H1 (cell line): ENCODE measurements at places on chromosomes 16 and 17. TPM values are rescaled to one million over a fixed set of nuclear protein-coding genes. Genes with fewer than 3 reads are reported as not detected.

GRCh38 chr17:66415366-66416206 is 113.2 kb downstream of the PRKCA start:
- no peak for DNase-seq
- H3K27me3 ChIP-seq: no peaks in the 10 kb centered on the region
- no peak overlapping the region for H3K27ac ChIP-seq
- no peaks in the 10 kb centered on the region for H3K36me3 ChIP-seq
- no peaks in the 10 kb centered on the region; the same call in 1 of the 2 replicates for H3K4me1 ChIP-seq
- H3K4me3 ChIP-seq: no peak overlapping the region

GRCh38 chr17:71361656-71362450 is 759.0 kb upstream of the SOX9 start:
- no peaks in the 10 kb centered on the region for H3K4me1 ChIP-seq
- H3K36me3 ChIP-seq: no peaks in the 10 kb centered on the region
- H3K27ac ChIP-seq: no peak overlapping the region
- no peaks in the 10 kb centered on the region for H3K27me3 ChIP-seq
- no peak for DNase-seq

DNA sequence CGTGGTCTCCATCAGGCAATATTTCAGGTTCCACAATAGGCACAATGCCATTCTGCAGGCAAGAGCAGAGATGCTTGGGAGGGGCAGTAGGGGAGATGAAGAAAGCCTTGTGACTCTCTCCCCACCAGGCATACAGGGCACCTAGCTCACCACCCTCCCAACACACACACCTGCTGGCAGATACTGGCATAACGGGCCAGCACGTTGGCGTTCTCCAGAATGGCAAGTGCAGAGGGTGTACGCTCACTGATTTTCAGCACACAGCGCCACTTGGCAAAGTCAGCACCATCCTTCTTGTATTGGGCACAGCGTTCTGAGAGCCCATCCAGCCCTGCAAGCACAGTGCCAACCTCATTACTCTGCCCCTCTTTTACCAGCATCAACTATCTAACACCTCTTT is 2.2 kb downstream of the ALDOC start:
- no peak overlapping the region for H3K4me3 ChIP-seq
- peaks cover 8% of the 10 kb centered on the region for H3K27me3 ChIP-seq
- DNase-seq: no peak
- H3K27ac ChIP-seq: no peak overlapping the region
- peaks cover 12% of the 10 kb centered on the region for H3K36me3 ChIP-seq
- H3K4me1 ChIP-seq: peaks cover 9% of the 10 kb centered on the region; the same call in 1 of the 2 replicates

GRCh38 chr16:17416461-17417311 is 54.1 kb downstream of the XYLT1 start:
- no peak overlapping the region for H3K27ac ChIP-seq
- no peak overlapping the region for H3K4me3 ChIP-seq
- no peak for DNase-seq
- no peaks in the 10 kb centered on the region for H3K36me3 ChIP-seq
- peaks cover 14% of the 10 kb centered on the region for H3K4me1 ChIP-seq
- H3K27me3 ChIP-seq: no peaks in the 10 kb centered on the region

DNA sequence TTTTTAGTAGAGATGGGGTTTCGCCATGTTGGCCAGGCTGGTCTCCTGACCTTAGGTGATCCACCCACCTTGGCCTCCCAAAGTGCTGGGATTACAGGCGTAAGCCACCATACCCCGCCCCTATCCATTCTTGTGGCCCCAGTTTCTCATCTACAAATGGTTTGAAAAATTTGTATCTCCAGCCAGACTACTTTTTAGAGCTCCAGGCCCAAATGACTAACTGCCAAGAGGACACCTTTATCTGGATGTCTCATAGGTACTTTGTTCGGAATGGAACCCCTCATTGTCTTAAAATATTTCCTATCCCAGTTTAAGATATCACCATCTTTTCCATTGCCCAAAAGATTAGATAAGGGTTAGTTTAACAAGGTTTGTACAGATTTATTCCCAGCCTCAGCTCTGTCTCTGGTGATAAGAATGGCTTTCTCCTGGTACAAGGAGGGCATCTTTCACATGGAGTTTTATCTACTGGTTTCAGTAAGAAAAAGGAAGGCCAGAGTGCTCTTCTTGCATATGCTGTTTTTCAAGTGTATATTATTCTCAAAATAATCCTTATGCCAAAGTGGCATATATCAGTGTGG is 4.9 kb upstream of the CDC27 start:
- no peaks in the 10 kb centered on the region for H3K27me3 ChIP-seq
- H3K27ac ChIP-seq: no peak overlapping the region
- no peaks in the 10 kb centered on the region for H3K36me3 ChIP-seq
- H3K4me1 ChIP-seq: no peaks in the 10 kb centered on the region
- no peak overlapping the region for H3K4me3 ChIP-seq

- H3K27ac ChIP-seq: no peak overlapping the region
- no peaks in the 10 kb centered on the region; the same call in none of the 2 replicates for H3K4me1 ChIP-seq
- DNase-seq: no peak
- H3K4me3 ChIP-seq: no peak overlapping the region
- no peaks in the 10 kb centered on the region for H3K36me3 ChIP-seq
These were observed 14.6 kb downstream of the MAPT start for GRCh38 chr17:45908935-45909334.

DNA sequence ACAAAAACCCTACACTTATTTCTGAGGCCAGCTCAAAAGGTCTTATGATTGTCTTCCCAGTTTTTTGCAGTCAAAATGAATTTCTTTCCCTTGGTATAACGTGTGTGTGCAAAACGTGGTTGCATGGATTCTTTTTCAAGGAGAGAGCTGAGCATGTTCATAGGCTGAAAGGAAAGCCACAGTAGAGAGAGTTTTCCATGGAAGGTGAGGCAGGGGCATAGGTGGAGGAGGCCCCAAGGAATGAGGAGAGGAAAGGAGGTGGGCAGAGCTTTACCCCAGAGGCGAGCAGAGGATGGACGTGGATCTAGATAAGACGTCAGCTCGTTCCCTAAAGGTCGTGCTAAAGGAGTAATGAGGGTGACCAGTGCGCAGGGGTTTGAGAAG is 22.8 kb downstream of the TRPV2 start:
- peak overlapping the region; percentile 43 for H3K4me3 ChIP-seq
- peaks cover 23% of the 10 kb centered on the region for H3K4me1 ChIP-seq
- peak overlapping the region; percentile 93 for H3K27ac ChIP-seq
- H3K36me3 ChIP-seq: peaks cover 38% of the 10 kb centered on the region
- H3K27me3 ChIP-seq: no peaks in the 10 kb centered on the region

- H3K36me3 ChIP-seq: no peaks in the 10 kb centered on the region
- H3K4me1 ChIP-seq: no peaks in the 10 kb centered on the region
- no peak overlapping the region for H3K4me3 ChIP-seq
These were observed 8.8 kb upstream of the MLKL start for GRCh38 chr16:74709441-74709877.

- no peaks in the 10 kb centered on the region for H3K36me3 ChIP-seq
- peaks cover 8% of the 10 kb centered on the region for H3K4me1 ChIP-seq
- H3K27ac ChIP-seq: no peak overlapping the region
These were observed 227.4 kb downstream of the C16orf78 start for GRCh38 chr16:49600976-49601375.

DNA sequence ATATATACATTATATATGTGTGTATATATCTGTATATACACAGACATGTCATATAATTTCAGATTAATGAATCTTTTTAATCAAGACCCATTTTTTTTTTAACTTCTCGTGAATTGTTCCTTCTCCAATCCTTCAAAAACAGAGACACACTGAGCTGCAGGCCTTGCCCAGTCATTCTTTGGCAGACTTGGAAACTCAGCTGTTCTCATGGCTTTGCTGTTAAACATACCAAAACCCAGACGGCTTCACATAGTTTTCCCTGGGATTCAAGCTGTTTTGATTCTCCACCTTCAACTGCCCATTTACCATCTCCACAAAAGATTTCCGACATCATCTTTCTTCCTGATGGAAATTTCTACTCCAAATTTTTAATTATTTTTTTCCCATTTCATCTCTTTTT is 148.7 kb downstream of the KCNJ2 start:
- H3K27ac ChIP-seq: no peak overlapping the region
- DNase-seq: no peak
- H3K4me3 ChIP-seq: no peak overlapping the region
- H3K36me3 ChIP-seq: no peaks in the 10 kb centered on the region
- H3K4me1 ChIP-seq: no peaks in the 10 kb centered on the region
- H3K27me3 ChIP-seq: no peaks in the 10 kb centered on the region

DNA sequence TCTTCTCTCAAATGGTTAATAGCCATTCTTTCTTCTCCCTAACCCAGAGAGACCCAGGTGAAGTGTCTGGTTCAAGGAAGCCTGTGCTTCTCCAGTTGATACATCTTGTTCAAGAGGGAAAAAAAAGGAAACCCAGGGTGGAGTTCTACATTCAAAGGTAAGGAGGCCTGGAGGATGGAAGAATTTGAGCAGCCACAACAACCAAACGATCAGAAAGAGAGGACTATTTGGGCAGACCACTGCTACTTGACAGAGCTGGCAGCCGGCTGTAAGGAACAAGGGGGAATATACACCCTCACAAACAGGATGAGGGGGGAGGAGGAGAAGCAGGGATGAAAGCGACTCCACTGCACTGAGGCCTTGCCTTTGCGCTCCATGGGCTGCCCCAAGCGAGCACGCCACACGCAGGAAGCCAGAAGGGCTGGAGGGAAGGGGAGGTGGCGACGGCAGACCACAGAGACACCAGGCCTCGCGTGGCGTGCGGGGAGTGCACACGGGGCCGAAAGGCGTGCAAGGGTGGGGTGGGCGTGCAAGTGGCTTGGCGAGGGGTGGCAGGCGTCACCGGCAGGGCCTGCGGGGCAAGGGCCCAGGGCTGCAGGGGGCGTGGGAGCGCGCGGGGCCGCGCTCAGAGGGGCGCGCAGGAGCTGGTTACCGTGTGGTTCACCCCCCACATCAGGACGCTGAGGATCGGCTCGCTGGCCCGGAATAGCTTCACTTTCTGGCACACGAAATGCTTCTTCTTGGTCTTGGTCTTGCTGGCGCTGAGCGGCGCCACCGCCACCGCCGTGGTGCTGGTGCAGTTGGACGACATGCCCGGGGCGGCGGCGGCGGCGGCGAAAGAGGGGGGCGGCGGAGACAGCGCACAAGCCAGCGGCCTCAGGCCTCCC is 499 bp downstream of the PIP4K2B start:
- H3K4me1 ChIP-seq: peaks cover 5% of the 10 kb centered on the region; the same call in 1 of the 2 replicates
- peak overlapping the region; percentile 57 for H3K27ac ChIP-seq
- H3K27me3 ChIP-seq: no peaks in the 10 kb centered on the region
- no peak for DNase-seq

- H3K36me3 ChIP-seq: no peaks in the 10 kb centered on the region
- no peak for DNase-seq
- no peaks in the 10 kb centered on the region for H3K4me1 ChIP-seq
- no peak overlapping the region for H3K27ac ChIP-seq
- H3K4me3 ChIP-seq: no peak overlapping the region
- no peaks in the 10 kb centered on the region for H3K27me3 ChIP-seq
These were observed 740 bp upstream of the SLC5A10 start for GRCh38 chr17:18950944-18951905.

GRCh38 chr17:81158688-81159590 is 6.4 kb upstream of the PVALEF start:
- H3K4me3 ChIP-seq: no peak overlapping the region
- DNase-seq: no peak
- H3K27ac ChIP-seq: no peak overlapping the region
- H3K4me1 ChIP-seq: no peaks in the 10 kb centered on the region

DNA sequence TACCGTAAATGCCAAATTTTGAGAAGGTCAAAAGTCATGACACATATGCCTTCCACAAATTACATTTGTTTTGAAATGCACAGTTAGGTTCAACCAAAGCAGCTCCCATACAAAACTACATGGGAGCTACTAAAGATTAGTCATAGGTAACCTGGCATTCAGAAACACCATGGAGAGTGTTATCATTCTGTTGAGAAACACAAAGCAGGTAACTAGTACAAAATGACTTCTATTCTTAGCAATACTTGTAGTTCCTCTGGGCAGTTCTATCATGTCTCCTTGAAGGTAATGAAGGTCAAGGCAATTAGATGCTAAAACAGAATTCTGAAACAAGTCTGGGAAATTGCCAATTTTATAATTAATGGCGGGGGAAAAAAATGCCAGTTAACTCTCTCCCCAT is 39.4 kb downstream of the KCNJ16 start:
- no peak overlapping the region for H3K27ac ChIP-seq
- no peaks in the 10 kb centered on the region for H3K4me1 ChIP-seq
- no peaks in the 10 kb centered on the region for H3K27me3 ChIP-seq
- no peaks in the 10 kb centered on the region for H3K36me3 ChIP-seq
- no peak overlapping the region for H3K4me3 ChIP-seq
- DNase-seq: no peak

DNA sequence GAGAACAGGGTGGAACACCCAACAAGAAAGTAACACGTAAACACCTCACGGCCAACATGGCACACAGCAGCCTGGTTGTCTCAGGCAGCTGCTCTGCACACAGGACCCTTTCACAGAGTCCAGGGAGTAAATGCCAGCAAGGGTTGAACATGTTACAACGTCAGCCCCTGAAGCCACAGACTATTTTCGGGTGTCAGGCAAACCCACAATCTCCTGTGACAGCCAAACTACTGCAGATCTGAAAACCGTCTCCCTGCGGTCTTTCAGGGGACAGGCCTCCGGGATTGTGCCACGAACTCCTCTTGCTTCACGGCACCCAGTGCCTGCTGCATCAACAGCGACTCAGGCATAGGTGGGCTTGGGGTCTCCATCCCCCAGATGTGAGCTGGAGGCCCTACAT is 127.7 kb downstream of the XYLT1 start:
- H3K27me3 ChIP-seq: no peaks in the 10 kb centered on the region
- no peak for DNase-seq
- no peak overlapping the region for H3K4me3 ChIP-seq
- H3K27ac ChIP-seq: no peak overlapping the region
- no peaks in the 10 kb centered on the region for H3K36me3 ChIP-seq
- H3K4me1 ChIP-seq: no peaks in the 10 kb centered on the region

DNA sequence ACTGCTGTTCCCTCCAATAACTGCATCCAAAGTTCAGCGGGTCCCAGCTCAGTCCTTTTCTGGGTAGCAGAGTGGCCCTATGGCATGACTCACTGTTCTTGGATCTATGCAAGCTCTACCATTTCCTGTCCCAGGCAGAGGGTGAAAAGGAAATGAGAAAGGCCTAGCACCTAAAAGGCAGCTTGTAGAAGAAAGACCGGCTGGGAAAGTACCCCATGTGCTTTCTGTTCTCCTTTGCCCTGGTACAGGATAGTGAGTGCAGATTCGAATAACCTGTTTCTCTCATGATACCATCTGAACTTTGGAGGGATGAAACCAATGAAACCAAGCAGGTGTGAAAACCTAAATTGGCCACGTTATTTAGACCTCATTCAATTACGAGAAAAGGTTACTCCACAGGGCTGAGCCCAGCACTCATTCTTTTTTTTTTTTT is 12.7 kb upstream of the HASPIN start:
- H3K36me3 ChIP-seq: peaks cover 9% of the 10 kb centered on the region; the same call in 1 of the 2 replicates
- no peak for DNase-seq
- H3K4me3 ChIP-seq: no peak overlapping the region
- H3K27ac ChIP-seq: no peak overlapping the region

Gene DRC7
- not detected in 2 replicates for total RNA-seq

Gene KRTAP2-1
- total RNA-seq: not detected in 2 replicates

Gene MSLN
- 0.28 TPM in 1 of 2 replicates, not detected in the other for total RNA-seq

Gene CDRT15L2
- total RNA-seq: not detected in 2 replicates

Gene FSCN2
- total RNA-seq: 0.30 TPM in 1 of 2 replicates, not detected in the other

Gene ZG16B
- total RNA-seq: not detected in 2 replicates
